CD8-positive, alpha-beta memory T cell (primary cell): ENCODE measurements at places on chromosomes 16 and 17.

- DNase-seq, result no peak
These were observed 38.4 kb downstream of the RMI2 start for GRCh38 chr16:11383481-11384183.

DNA sequence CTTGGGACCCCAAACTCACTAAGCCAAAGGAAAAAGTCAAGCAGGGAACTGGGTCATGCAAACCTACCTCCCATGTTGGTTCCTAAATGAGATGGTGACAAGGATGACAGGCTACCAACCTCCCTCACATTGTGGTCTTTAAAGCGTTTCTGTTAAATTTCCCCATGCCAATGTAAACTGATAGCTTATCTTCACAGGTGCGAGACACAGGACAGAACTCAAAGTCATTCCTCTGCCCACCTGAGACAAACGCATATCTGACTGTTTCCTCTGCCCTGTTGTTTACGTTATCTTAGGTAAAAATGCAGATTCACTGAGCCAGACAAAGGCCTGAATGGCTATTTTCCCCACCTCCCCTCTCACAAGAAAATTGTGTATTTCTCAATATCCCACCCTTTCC, 19.0 kb upstream of the CD300E start:
- DNase-seq, result no peak

DNA sequence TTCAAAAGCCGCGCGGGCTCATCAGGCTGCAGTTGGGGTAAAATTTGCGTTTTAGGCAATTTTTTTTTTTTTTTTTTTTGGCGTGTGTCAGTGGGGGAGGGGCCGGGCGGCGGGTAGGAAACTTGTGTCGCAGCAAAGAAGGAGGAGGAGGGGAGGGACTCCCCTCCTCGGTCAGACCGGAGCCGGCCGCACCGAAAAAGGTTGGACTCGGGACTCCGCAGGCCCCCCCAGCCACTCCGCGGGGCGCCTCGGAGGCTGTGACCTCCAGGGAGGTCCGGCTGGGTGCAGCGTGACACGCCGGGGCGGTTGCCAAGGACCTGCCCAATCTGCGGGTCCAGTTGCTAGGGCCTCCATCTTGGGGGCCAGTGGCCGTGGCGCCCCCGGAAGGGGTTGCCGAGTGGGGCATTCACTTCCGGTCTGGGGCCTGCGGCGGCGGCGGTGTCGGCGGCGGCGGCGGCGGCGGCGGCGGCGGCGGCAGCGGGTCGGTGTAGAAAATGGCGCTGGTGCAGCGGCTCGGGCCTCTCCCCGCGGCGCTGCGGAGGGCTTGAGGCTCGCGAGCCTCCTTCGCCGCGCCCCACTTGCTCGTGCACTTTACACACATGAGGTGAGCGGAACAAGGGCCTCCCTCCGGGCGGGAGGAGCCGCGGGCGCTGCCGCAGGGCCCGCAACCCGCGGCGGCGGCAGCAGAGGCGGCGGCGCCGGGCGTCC, at the start of gene TNRC6A:
Gene TNRC6A (plus strand): TSS at position 409 of the 708 bp plus-strand sequence. CDS start 191 bp downstream, at position 600.
- peak; percentile 63 for DNase-seq

DNA sequence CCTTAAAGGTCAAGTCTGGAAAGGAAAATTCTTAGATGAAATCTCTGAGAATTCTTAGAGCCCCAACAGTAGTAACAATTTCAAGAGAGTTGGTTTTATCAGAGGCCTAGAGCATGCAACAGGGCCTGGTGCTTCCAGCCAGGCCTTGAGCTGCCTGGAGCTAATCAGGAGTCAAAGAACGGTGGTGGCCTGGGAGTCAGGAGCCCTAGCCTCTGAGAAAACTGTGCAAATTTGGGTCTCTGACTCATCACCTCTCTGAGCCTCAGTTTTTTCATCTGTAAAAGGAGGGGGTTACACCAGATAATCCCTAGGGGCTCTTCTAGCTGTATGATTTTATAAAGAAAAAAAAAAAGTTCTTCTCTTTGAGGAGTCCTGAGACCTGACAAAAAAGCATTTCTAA, 227.3 kb upstream of the RPL38 start:
- no peak for DNase-seq

DNA sequence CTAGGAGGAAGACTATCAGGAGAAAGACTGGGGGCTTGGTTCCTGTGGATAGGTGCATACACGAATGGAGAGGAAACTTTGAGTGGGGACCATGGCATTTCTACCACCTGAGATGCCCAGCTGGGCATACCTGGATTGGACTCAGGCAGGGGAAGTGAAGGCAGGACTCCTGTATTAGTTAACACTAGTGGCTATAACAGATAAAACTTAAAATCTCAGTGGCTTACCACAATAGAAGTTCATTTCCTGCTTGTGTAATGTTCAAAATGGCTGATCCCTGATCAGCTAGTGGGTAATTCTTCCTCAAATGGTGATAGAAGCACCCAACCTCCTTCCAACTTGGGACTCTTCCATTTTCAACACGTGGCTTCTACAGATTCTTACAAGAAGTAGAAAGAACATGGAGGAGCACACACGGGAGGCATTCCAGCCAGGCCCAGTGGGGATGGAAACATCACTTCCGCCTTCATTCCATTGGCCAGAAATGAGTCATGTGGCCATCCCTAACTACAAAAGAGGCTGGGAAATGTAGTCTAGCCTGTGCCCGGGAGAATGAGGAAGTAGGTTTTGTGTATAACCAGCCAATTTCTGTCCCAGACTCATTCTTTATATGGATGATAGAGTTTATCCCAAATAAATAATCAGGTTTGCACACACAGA, 112.1 kb downstream of the UTP18 start:
- DNase-seq, result no peak

GRCh38 chr17:44360826-44361225, 2.8 kb downstream of the FAM171A2 start:
- DNase-seq, result no peak

DNA sequence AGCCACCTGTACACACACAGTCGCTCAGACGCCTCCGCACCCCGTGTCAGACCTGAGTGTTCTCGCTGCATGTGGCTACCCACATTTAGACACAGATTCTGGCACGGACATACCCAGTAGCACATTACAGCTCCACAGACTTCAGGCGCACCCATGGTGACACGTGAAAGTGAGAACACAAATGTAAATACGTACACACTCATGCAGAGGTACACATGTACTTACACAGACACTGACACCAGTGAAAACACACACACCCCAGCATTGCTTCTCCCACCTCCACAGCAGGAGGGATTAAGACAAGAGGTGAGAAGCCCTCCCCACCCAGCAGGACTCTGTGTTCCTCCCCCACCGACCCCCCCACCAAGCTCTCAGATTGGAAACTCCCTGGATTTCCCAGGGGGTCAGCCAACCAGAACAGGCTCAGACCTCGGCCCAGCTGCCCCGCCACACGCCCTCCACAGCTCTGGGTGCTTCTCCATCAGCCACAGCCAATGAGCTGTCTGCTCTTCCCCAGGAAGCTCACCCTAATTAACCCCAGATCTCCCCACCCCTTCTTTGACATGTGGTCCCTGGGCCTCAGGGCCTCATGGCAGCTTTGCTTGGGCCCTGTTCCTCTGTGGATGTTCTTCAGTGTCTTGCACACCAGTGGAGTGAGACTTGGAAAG, 5.3 kb upstream of the FOXN1 start:
- no peak for DNase-seq

- DNase-seq, result no peak
These were observed 376.3 kb downstream of the CNTNAP4 start for GRCh38 chr16:76653390-76654026.
